ENCODE measurements at places on chromosomes 7 and 10.

DNA sequence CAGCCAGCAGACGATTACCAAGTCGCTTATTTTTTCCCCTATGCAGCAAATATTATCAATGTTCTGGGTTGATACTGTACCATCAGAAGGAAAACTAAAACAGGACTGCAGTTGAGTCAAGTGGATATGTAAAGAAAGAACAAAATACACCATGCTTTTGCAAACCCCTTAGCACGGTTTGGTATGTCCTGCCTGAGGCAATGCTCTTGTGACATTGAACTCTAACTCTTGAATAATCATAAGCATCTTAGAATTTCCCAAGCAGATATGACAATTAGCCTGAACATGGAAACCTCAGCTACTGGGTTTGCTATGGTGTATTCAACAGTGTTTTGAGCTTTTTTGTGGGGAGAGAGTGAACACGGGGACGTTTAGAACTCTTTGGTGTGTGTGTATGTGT lies 107.4 kb downstream of the ETV1 start:
- no peak for DNase-seq

DNA sequence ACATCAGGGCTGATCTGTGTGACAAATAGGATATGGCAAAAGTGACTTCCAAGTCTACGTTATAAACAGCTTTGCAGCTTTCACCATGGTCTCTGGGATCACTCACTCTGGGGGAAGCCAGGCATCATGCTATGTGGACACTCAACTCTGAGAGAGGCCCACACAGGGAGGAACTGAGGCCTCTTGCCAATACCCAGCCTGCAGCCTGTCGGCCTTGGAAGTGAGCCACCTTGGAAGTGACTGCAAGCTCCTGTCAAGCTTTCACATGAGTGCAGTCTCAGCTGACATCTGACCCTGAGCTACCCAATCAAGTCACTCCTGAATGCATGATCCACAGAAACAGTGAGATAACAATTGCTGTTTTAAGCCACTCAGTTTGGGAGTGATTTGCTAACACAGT lies 56.5 kb downstream of the MMRN2 start:
- no peak for DNase-seq

GRCh38 chr7:138125598-138126111 lies 49.4 kb downstream of the AKR1D1 start:
- DNase-seq: no peak

GRCh38 chr10:129525401-129525801 lies 58.4 kb downstream of the MGMT start:
- no peak for DNase-seq

DNA sequence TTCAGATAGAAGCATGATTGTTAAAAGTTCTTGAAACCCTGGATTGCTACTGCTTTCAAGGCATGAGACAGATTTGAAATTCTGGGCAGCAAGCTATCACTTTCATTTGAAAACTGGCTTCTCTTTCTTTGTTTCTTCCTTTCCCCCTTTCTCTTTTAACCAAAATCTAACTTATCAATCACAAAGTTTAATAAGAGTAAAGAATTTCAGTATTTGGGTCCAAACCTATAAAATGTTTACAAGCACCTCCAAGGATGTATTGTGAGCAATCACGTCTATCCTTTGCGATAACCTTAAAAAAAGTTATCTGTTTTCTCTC lies 21.6 kb upstream of the RPA3 start:
- DNase-seq: no peak

DNA sequence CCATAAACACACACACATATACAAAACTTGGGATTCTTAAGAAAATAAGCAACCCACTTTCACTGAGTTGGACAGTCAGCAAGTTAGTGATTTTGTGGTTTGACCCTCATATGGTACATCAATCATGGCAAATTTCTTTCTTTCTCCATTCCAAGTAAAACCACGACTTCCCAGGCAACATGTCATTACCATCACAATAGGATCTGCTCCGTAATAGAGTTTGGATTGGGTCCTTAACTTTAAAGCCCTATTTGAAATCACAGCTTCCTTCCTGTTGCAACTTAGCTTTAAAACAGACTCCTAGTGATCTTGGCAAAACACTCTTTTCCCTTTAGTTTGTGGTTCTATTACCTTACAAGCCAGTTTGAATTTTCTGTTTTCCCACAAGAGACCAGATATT lies 483.6 kb downstream of the INHBA start:
- DNase-seq: no peak

- no peak for DNase-seq
These were observed 135.1 kb downstream of the CHN2 start for GRCh38 chr7:29329686-29330085.

GRCh38 chr10:124721330-124722045 lies 22.7 kb downstream of the FAM53B start:
- no peak for DNase-seq

DNA sequence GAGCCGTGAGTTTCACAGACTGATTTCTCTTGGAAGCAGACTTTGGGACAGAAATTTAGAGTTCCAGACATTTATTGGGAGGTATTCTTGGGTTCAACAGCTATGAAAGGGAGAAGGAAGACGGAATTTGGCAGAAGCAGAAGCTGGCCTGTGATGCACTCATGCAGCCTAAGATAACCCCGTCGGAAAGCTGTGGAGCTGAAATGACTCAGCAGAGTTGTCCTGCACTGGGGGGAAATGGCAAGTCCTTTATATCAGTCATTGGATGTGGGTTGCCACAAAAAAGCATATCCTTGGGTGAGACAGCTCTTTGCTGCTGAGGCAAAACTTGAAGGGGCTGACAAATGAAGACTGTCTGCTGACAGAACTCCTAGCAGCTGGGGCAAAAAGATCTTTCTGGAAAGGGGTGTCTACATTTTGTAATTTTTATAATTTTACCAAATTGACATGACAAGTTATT lies 11.5 kb upstream of the MICU1 start:
- DNase-seq: peak; percentile 17

- DNase-seq: no peak
These were observed 409.0 kb downstream of the KCNMA1 start for GRCh38 chr10:77228559-77228958.

GRCh38 chr10:110268442-110268841 lies 36.3 kb downstream of the SMNDC1 start:
- no peak for DNase-seq

DNA sequence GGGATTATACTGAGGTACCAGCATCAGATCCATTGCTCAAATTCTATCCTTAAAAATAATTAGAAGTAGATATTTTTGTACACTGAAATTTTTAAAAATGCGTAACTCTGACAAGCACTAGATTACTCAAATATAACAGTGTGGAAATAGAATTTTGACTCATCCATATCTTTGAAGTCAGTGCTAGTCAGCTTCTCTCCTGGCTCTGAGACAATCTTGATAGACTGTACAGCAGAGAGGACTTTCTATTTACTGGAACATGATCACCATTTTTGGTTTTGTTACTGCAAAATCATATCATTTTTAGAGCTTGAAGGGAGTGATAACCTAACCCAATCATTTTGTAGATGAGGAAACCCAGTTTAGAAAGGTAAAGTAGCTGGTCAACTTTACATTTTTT lies 195.0 kb downstream of the MTERF1 start:
- no peak for DNase-seq

DNA sequence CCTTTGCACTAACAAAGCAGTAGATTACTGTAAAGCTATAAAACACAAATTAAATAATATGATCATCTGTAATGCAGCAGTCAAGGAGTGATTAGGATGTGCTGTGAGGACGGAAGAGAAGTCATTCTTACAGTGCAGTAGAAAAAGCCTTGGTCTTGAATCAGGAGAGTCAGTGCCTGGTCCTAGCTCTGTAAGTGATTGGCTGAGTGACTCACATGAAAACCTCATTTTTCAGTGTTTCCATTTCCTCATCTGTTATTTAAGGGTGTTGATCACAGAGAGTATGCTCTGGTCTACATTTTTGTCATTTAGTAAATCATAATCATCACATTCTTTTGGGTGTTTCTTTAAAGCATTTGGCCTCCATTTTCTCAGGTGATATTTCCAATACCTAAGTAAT lies 717.8 kb downstream of the LRMDA start:
- DNase-seq: no peak

GRCh38 chr7:84194484-84195271 lies at the start of gene SEMA3A:
SEMA3A (minus strand) TSS chr7:84194789; CDS start chr7:84194586, 203 bp downstream.
- DNase-seq: peak; percentile 13

DNA sequence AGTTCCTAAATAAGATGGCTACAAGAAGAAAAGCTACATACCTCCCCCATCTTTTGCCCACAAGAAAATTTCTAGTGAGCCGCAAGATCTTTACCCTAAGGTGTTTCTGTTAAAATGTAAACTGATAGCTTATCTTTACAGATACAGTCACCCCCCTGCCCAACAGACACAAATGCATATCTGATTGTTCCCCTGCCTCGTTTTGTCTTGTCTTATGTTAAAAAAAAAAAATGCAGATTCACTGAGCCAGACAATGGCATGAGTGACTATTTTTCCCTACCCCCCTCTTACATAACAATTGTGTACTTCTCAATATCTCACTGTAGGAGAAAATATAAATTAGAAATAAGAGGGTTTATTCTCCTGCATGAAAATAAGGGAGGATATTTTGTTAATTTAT lies 8.5 kb downstream of the ZNF138 start:
- DNase-seq: no peak

DNA sequence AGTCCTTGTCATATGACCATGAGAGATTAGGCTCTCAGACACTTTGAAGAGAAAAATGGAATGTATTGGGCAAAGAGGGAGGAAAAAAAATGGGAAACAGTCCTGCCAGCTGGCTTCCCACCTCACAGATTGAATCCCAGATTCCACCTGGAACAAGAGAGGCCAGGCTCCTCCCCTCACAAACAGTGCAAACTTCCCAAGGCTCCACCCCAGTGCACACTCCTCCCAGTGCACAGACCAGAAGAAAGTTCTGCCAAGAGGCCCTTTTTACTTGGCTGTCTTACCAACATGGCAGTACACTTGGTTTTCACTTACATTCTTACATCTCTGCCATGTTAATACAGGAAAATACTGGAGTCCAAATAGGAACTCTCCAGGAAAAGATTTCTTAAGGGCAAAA lies 202.3 kb downstream of the AHR start:
- no peak for DNase-seq

- no peak for DNase-seq
These were observed 608.8 kb downstream of the PARD3 start for GRCh38 chr10:34206078-34206934.

DNA sequence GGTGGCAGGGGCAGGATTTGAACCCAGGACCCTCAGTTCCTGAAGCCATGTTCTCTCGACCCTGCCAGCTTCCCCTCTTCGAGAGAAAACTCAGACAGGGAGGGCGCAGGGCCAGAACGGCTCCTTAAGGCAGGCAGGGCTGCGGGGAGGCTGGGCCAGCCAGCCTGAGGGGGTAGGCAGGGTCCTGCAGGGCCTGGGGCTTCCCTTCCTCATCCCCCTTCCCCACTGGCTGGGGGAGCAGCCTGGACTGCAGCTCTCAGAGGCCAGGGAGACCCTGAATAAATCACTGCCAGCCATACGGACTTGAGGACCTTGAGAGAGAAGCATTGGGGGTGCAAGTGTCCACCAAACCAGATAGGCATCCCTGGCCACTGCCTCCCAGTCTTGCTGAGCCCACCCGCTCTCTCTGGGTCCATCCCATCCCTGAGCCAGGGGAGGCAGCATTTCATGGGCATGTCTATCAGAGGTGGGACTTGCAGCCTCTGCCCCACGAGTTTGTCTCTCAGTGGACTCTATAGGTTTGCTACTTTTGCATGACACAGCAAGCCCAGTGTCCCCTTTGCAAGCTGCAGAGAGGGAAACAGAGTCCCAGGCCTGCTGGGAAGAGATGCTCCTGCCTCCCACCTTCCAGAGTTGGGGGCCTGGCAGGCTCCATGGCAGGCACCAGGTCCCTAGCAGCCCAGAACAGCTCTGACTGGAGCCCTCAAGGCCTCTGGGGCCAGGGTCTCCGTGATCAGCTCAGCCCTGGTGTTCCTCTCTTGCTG lies 70.9 kb downstream of the MYL10 start:
- DNase-seq: no peak

- DNase-seq: no peak
These were observed 2.9 kb upstream of the TRIM8 start for GRCh38 chr10:102641402-102641801.

DNA sequence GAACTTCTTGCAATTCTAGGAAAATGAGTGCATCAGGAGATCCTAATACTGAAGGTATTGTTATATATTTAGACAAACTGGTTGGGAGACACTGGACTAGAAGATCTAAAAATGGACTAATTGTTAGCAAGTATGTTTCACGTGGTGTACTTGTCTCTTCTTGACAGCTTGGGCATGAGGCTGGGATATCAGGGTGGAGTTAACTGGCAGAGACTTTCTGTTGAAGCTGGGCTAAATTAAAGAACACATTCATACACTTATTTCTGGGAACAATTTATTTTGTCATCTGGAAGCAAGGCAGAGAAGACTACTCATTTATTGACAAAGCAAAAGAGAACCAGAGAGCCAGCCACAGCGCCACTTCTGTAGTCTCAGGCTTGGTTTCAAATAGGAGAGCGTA lies 25.9 kb downstream of the TYW1 start:
- DNase-seq: no peak

DNA sequence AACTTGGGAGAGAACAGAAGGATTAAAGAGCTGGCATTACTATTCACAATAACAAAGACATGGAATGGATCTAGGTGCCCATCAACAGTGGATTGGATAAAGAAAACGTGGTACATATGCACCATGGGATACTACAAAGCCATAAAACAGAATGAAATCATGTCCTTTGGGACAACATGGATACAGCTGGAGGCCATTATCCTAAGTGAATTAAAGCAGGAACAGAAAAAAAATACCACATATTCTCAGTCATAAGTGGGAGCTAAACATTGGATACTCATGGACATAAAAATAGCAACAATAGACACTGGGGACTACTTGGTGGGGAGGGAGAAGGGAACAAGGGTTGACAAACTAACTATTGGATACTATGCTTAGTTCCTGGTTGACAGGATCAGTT lies 133.2 kb upstream of the ITGB1 start:
- DNase-seq: no peak

DNA sequence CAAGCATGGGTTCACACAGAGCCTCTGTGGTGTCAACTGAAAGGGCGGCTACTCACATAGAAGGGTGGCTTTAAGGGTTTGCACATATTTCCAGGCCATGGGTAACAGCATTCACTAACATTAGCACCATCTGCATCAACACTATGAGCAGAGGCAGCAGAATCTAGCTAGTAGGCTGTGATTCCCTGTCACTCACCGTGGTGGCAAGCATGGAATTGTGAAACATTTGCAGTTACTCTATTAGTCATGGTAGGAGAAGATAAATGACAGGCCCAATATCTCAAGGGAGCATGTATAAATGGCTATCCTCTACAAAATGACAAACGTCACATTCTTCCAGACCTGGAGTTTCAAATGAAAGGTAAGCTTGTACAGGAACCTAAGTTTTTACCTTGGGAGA lies 32.2 kb upstream of the CUBN start:
- no peak for DNase-seq

- DNase-seq: no peak
These were observed 477.5 kb downstream of the PTPRN2 start for GRCh38 chr7:158110034-158110590.

DNA sequence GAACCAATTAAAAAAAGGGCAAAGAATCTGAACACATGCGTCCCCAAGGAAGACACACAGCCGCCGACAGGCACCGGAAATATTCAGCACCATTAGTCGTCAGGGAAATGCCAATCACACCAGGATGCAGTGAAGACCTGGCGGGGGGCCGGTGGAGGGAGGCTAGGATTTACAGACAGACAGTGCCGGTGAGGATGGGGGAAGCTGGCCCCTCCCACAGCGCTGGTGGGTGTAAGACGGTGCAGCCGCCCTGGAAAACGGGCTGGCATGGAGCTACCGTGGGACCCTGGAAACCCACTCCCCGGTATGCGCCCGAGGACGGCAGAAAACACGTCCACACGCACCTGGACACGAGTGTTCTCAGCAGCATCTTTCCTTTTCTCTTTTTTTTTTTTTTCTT lies 4.8 kb upstream of the ADAP1 start:
- DNase-seq: no peak

- no peak for DNase-seq
These were observed 68.1 kb upstream of the PODXL start for GRCh38 chr7:131624536-131624935.
